ENCODE measurements at places on chromosomes 16 and 17.

GRCh38 chr17:64779376-64780095 is 117.4 kb upstream of the SMURF2 start:
- DNase-seq, result no peak

- DNase-seq, result no peak
Observed at GRCh38 chr17:42155614-42156045, 841 bp upstream of the RAB5C start.

DNA sequence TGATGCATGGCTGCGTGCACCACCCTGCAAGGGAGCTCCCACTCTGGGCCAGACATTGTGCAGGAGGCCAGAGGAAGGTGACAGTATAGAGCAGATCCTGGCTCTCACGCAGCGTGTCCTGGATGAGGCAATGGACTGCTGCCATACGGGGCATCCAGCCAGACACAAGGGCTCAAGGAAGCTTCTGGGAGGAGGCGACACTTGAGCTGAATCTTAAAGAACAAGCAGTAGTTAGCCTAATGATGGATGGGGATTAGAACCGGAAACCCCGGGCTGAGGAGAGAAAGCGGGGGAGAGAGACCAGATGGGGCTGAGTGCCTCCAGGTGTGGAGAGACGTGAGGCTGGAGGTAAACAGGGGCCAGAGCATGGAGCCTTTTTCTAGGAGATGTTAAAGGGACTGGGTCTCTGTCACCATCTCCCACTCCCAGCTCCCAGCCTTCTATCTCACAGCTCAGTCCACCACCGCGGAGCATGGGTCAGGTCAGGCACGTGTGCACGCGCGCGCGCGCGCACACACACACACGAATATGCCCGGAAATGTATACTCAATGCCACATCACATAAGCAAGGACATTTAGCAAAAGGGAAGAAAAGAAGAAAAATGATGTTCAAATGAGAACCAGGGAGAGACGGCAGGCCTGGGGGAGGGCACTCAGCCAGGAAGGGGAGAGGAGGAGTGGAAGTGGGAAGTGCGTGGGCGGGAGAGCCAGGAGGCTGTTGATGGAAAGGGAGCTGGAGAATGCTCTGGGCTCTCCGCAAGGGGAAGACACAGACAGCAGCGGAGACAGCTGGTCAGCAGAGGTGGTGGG is 46.3 kb downstream of the CCDC42 start:
- DNase-seq, result no peak

GRCh38 chr16:27954191-27954590 is 109.3 kb downstream of the GSG1L start:
- DNase-seq, result no peak

GRCh38 chr16:86924537-86924936 is 346.2 kb downstream of the FOXL1 start:
- DNase-seq, result no peak

GRCh38 chr17:47305302-47305923 is 18.3 kb upstream of the EFCAB13 start:
- no peak for DNase-seq

- no peak for DNase-seq
Observed at GRCh38 chr17:13476720-13477119, 125.0 kb downstream of the HS3ST3A1 start.

GRCh38 chr17:62703776-62704380 is 76.4 kb downstream of the MRC2 start:
- peak; percentile 80 for DNase-seq

DNA sequence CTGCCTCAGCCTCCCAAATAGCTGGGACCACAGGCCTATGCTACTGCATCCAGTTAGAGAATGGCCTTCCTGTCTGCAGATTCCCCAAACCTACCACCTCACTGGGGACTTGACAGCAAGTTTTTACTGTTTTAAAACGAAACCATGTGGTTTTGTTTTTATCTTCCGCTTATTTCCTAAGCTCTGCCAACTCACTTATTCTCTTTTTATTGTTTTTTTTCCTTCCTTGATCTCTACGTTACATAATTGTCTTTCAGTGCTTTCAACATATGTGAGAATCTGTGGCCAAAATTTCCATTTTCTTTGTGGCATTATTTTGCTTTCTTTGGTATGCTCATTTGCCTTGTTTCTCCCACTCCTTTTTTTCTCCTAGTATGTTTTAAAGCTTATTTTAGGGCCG is 14.6 kb upstream of the SLC38A7 start:
- no peak for DNase-seq

- DNase-seq, result no peak
Observed at GRCh38 chr17:7613769-7614424, 800 bp downstream of the FXR2 start.

DNA sequence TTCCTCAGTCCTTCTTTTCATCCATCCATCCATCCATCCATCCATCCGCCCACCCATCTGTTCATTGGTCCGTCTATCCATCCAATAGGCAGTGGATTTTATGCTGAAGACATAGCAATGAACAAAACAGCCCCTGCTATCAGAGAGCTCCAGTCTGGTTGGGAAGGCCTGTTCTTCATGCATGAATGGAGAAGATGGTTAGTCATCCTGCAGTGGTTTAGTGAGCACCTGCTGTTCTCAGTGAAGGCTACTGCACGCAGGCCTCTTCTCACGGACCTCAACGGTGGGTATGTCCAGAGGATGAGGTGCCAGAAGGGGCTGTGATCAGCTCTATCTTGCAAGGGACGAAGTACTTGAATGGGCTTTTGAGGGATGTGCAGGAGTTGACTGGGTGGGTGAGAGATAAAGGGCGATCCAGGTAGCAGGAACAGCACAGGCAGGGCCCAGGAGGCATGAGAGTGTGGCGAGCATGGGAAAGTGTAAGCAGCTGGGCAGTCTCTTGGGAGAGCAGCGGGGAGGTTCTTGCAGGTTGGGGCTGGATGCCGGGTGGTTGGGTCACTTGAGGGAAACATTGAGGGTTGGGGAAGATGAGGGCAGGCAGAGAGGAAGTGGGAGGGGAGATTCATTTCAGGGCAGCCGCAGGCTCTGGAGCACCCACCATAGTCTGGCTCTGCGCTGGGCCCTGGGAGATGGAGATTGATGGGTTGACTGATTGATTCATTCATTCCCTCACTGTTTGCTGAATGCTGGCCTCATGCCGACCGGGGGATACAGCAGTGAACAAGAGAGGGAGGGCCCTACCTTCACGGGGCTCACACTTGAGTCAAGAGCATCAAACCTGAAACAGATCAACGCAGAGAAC is 115.0 kb upstream of the CIBAR2 start:
- DNase-seq, result no peak

GRCh38 chr16:86680661-86681030 is 102.3 kb downstream of the FOXL1 start:
- no peak for DNase-seq

DNA sequence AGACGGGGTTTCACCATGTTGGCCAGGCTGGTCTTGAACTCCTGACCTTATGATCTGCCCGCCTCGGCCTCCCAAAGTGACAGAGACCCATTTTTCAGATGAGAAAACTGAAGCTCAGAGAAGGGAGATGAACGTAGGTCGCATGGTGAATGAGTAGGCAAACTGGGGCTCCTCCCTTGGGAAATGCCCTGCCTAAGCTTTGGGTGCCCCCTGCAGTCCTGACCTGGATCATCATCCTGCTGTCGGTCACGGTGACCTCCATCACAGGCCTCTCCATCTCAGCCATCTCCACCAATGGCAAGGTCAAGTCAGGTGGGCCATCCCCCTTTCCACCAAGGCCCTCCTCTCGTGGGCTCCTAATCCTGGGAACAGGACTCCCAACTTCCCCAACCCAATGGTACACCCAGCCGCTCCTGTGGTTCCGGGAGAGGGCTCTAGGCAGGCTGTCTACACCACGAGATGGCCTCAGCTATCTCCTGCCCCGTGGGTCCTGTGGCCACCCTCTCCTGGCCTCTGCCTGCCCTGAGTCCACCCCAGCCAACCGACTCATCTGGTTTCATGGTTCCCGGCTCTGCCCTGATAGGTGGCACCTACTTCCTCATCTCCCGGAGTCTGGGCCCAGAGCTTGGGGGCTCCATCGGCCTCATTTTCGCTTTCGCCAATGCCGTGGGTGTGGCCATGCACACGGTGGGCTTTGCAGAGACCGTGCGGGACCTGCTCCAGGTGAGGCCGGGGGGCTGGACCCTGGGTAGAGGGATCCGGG is 4.7 kb downstream of the SLC12A3 start:
- DNase-seq, result no peak

DNA sequence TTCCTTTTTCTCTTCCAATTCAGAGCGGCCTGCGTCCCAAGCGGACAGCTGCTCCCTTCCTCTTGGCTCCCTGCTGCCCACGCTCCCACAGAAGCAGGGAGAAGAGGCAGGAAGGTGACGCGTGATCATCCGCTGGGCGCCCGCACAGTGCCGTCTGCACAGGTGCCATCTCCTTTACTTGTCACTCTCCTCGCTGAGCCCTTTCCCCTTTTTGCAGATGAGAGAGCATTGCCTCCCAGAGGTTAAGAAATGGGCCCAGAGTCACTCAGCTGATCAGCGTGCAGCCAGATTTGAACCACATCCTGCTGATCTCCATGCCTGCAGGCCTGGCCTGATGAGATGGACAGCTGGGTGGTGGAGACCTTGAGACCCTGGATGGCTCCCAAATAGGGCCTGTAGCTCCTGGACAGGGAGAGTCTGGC is 299.8 kb downstream of the SEC14L1 start:
- DNase-seq, result peak; percentile 34

GRCh38 chr16:87297918-87298631 is 19.1 kb downstream of the C16orf95 start:
- no peak for DNase-seq

- DNase-seq, result no peak
Observed at GRCh38 chr17:50149091-50149416, 1.4 kb downstream of the PPP1R9B start.

- DNase-seq, result no peak
Observed at GRCh38 chr16:65410801-65411200, 288.9 kb upstream of the CDH11 start.

- no peak for DNase-seq
Observed at GRCh38 chr17:16281351-16281750, 64.3 kb downstream of the PIGL start.

DNA sequence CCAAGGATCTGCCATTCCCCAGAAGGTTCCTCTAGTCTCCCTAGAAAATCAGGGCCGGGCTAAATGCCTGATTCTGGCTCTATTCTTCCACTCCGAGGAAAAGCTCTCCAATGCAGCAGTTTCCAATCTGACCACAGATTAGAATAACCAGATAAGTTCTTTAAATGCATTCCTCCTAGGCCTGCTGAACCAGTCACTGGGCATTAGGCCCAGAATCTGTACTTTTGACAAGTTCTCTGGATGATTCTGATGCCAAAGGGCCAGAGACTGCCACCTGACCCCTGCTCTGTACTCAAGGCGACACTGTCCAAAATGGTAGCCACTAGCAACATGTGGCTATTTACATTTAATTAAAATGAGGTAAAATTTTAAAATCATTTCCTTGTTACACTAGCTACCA is 22.3 kb downstream of the MAP3K14 start:
- no peak for DNase-seq

DNA sequence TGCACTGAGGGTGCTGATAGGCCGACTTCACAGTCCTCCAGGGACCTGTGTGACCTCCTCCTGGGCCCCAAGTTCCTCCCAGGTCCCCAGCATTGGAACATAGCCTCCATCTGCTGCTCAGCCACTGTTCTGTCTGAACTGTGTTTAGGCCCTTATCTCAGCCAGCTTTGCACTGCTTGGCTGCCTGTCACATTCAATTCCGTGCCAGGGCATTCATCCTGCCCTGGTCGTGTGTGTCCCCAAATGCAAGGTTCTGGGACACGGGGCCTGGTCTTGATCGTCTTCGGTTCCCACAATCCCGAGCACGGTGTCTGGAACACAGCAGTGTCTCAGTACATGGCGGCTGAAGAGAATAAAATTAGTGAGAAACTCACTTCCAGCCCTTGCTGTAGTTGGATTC is 69.9 kb upstream of the NFAT5 start:
- no peak for DNase-seq

DNA sequence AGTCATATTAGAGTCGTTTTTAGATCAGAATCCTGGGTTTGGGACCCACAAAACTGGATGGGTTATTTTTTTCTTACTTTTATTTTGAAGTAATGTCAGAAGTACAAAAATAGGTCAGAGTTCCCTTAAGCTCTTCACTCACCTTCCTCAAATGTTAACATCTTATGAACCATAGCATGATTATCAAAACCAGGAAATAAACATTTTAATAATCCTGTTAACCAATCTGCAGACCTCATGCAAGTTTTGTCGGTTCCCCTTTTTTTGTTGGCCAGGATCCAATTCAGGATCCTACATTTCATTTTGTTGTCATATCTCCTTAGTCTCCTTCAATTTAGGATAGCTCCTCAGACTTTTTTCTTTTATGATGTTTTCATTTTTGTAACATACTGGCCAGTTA is 162.0 kb downstream of the CHD9 start:
- DNase-seq, result no peak

GRCh38 chr17:40915721-40916256 is 21.7 kb downstream of the KRT23 start:
- DNase-seq, result no peak

DNA sequence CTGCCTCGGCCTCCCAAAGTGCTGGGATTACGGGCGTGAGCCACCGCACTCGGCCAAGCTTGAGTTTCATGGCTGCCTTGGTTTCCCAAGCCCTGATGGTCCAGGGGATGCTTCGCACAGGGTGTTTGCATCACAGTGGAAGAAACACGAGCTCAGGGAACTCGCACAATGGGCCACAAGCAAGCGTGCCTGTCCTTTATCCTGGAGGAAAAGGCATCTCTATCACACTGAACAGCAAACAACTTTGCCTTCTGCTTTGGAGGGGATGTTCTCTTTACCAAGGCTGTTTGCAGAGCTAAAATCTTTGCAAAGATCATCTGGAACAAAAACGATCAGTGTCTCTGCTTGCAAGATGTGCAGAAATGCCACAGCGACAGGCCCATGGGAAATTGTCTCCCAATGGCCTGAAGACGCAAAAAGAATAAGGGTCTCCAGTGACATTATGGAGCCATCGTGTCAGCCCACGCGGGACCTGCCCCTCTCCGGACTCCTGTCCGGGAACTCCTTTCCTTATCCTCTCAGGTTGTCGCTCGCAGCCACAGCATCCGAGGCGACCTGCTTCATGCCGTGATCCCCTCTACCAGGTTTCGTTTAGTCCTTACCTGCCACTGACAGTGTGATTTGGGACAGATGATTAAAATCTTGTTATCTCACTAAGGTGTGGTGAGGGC is 44.1 kb upstream of the CBFA2T3 start:
- DNase-seq, result no peak

- no peak for DNase-seq
Observed at GRCh38 chr17:70276906-70277305, 107.6 kb downstream of the KCNJ2 start.

DNA sequence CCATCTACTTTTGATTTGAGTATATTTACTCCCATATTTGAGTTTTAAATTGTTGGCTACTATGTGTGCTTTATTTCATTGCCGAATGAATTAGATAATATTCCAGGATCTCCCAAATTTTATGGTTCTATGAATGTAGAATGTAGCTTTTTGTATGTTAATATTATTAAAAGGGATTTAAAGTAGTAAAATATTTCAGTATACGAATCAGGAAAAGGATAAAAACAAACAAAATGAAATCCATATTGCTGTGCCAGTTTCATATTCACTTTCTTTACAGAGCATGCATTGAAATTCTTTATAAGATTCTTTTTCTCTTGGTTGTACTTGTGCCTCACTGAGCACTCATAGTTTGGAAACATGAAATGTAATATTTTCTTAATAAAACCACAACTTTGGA is 155.1 kb downstream of the CHD9 start:
- DNase-seq, result no peak

GRCh38 chr17:49110509-49110908 is 22.1 kb upstream of the B4GALNT2 start:
- DNase-seq, result no peak
